Naive thymus-derived CD8-positive, alpha-beta T cell (primary cell): ENCODE measurements at places on chromosomes 1 and 21. TPM values are rescaled to one million over a fixed set of nuclear protein-coding genes. Genes with fewer than 3 reads are reported as not detected.

Gene S1PR1
- total RNA-seq = 286 TPM

Gene SLC6A9
- total RNA-seq = 1.7 TPM

Gene AMPD1
- not detected for total RNA-seq

Gene GPR137B
- 8.1 TPM for total RNA-seq

DNA sequence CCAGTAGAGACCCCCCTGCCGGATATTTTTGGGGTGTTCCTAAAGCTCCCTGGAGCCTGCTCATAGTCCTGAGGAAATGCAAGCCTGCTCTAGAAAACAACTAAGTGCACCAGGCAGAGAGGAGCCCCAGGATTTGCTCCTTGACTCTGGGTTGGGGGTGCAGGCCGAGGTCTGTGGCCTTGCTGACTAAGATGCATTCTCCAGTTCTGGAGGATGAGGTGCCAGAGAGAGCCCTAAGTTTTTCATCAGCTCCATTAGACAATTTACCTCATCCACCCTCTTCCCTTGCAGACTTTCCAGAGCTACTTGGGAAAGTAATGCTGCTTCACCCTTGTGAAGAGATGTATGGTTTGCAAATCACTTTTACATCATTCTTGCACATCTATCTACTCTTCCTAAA is 9.1 kb downstream of the TUFT1 start:
- peaks cover 4% of the 10 kb centered on the region for H3K36me3 ChIP-seq
- H3K4me1 ChIP-seq = peaks cover 1% of the 10 kb centered on the region

GRCh38 chr1:152961226-152961891 is 9.1 kb upstream of the SPRR4 start:
- DNase-seq = no peak
- H3K27me3 ChIP-seq = peaks cover 14% of the 10 kb centered on the region
- H3K4me3 ChIP-seq = no peak overlapping the region
- no peaks in the 10 kb centered on the region for H3K4me1 ChIP-seq

DNA sequence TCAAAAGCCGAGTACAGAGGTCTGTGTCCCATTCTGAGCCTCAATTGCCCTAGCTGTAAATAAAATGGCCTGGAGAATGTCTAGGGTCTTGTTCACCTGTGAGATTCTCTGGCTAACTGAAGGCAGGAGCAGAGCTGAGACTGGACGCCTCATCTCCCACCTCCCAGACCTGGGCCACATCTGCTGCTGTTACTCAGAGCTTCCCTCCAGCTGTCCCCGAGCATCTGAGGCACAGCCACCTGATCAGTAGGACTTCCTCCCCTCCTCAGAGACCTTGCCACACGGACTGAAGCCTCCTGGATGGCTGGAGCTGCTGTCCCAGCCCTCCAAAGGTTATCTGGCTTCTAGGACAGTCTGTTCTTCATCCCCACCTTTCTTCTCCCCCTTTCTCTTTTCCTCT is 62.4 kb downstream of the TMEM53 start:
- H3K4me1 ChIP-seq = no peaks in the 10 kb centered on the region
- no peak overlapping the region for H3K27ac ChIP-seq
- no peaks in the 10 kb centered on the region for H3K36me3 ChIP-seq
- H3K27me3 ChIP-seq = no peaks in the 10 kb centered on the region
- no peak for DNase-seq

DNA sequence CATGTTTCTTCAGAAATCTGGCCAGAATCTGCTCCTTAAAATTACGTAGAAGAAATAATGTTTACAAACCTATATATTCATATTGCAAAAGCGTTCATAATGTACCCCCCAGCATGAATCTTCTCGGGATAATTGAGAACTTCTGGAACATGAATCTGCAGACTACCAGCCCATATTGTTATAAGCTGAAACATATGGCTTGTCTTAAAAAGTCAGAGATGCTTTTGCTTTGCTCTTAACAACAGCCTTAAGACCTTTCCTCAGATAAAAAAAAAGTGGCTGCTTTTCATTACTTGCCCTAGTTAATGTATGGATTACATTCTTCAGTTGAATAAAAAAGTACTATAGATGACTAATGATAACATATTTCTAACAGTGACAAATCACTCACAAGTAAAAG is 15.0 kb upstream of the ZZZ3 start:
- DNase-seq = no peak
- no peaks in the 10 kb centered on the region for H3K27me3 ChIP-seq
- H3K27ac ChIP-seq = no peak overlapping the region

GRCh38 chr1:30257742-30258380 is 465.5 kb downstream of the MATN1 start:
- H3K4me3 ChIP-seq = no peak overlapping the region
- no peaks in the 10 kb centered on the region for H3K36me3 ChIP-seq
- H3K4me1 ChIP-seq = no peaks in the 10 kb centered on the region
- H3K27me3 ChIP-seq = peaks cover 44% of the 10 kb centered on the region
- H3K27ac ChIP-seq = no peak overlapping the region
- no peak for DNase-seq

DNA sequence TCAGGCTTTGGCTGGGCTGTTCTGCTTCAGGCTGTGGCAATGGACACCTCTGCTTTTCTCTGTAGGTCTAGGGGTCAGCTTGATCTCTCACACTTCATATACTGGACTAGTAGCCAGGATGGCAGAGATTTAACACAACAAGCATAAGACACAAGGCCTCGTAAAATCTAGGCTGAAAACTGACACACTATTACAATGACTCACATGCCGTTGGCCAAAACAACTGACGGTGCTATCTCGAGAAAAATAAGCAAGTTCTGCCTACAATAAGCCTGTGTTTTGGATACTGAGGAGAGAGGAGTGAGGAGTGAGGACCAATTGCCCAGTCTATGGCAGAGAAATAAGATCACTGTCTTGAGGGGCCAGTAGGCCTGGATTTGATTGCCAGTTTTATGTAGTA is 840.7 kb upstream of the ADAMTS5 start:
- no peaks in the 10 kb centered on the region for H3K4me1 ChIP-seq
- H3K4me3 ChIP-seq = no peak overlapping the region
- DNase-seq = no peak
- no peaks in the 10 kb centered on the region for H3K36me3 ChIP-seq
- H3K27me3 ChIP-seq = peaks cover 7% of the 10 kb centered on the region
- no peak overlapping the region for H3K27ac ChIP-seq

GRCh38 chr1:108051631-108052377 is 86.8 kb upstream of the VAV3 start:
- no peak for DNase-seq
- no peaks in the 10 kb centered on the region for H3K27me3 ChIP-seq
- H3K36me3 ChIP-seq = no peaks in the 10 kb centered on the region
- no peak overlapping the region for H3K27ac ChIP-seq
- no peak overlapping the region for H3K4me3 ChIP-seq
- no peaks in the 10 kb centered on the region for H3K4me1 ChIP-seq

DNA sequence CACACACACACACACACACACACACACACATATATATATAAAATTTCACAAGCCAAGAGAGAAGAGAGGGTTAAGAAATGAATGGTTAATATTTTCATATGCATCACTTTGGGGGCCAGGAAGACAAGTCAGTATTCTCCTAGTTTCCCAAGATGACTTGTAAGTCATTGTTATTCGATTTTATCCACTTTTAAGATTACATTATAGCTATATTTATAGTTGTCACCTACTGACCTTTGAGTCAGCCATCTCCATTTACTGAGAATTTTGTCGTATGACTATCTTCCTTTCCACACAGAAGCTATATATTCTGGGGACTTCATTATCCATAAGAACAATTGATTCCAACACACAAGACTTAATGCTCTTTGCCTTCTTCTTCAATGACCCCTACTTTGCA is 8.9 kb downstream of the LYST start:
- peaks cover 27% of the 10 kb centered on the region for H3K4me1 ChIP-seq
- H3K27me3 ChIP-seq = no peaks in the 10 kb centered on the region
- H3K36me3 ChIP-seq = no peaks in the 10 kb centered on the region
- H3K4me3 ChIP-seq = no peak overlapping the region
- DNase-seq = no peak
